Lung (tissue), 17 donors: ENCODE measurements at places on chromosomes 7 and 10. TPM values are rescaled to one million over a fixed set of nuclear protein-coding genes. Genes with fewer than 3 reads are reported as not detected.

The FAM221A gene
- 12.8 TPM for total RNA-seq

DNA sequence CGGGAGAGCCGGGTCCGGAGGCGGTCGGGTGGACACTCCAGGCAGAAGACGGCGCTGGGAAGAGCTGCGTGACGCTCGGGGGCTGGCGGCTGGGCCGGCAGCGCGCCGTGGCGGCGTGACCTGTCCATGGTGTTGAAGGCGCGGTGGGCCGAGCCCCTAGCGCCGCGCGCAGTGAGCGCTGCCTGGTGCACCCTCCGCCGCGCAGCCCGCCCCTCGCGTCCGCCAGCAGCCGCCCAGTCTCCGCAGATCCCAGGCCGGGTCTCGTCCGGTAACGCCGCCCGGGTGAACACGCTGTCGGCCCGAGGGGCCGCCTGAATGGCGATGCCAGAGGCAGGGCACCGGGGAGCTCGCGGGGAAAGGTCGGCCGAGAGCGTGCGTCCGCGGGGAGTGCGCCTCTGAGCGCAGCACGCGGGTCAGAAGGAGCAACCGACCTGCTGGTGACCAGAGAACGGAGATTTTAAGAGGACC, 657 bp upstream of the TMEM178B start:
- DNase-seq = peak; percentile 76

DNA sequence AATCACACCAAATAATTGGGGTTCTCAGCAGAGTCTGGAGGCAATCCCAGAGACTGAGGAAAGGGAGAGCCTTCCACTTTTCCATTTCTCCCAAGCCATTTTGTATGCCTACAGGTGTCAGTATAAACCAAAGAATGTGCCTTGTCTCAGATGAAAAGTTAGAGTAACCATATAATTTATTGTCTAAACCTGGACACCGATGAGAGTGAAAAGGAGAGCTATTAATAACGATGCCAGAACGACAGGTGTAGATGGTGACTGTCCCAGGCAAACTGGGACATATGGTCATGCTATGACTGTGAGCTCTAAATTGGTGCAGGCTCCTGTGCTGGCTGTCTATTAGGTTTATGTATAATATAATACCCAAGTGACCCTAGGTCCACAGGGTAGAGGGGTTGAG, 219.6 kb downstream of the ARHGAP12 start:
- DNase-seq = no peak

GRCh38 chr7:83876593-83876992, 227.7 kb upstream of the SEMA3E start:
- no peak for DNase-seq

DNA sequence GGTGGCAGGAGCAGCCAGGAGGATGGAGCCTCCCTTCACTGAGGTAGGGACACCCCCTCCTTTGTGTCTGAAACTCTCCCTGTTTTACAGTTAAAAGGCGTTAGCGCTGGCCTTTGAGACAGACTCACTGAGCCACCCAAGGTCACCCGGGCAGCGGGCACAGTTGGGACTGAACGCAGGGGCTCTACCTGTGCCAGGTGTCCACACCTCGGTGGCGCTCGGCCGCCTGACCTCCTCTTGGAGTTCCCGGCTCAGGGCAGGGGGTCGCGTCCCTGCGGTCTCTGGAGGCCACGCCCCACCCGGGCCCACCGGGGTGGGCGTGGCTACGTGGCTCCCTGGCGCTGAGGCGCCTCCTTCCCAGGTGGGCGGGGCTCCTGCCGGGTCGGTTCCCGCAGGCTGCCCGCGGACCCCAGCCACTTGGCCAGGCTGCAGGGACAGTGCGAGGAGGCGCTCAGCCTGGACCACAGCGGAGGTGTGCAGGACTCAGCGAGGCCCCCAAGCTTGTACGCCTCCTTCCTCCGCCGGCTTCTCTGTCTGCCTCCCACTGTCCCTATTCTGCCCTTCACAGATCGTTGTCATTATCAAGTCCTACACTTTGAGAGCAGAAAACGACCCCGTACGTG, 39.9 kb upstream of the LEP start:
- DNase-seq = no peak
